ENCODE measurements at places on chromosomes 5 and 9.

- no peak for DNase-seq
These were observed 114.0 kb downstream of the MAT2B start for GRCh38 chr5:163619273-163619934.

- no peak for DNase-seq
These were observed 901.7 kb downstream of the TLE1 start for GRCh38 chr9:80787636-80788035.

DNA sequence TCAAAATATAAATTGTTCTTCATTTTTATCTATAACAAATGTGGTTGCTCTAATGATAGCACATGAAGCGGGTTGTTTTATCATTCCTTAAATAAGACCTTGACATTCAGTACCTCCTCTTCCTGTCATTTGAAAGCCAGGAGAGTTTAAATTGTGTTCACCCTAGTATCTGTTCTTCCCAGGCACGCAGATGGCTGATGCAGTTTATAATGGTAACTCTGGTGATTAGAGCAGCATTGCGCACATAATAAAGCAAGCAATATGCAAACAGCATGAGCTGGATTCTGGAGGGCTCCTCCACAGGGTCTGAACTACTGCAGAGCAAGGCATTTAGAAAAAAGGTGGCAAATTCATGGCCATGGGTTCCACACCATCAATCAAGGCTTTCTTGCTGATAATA lies 307.8 kb downstream of the ENC1 start:
- DNase-seq: no peak

DNA sequence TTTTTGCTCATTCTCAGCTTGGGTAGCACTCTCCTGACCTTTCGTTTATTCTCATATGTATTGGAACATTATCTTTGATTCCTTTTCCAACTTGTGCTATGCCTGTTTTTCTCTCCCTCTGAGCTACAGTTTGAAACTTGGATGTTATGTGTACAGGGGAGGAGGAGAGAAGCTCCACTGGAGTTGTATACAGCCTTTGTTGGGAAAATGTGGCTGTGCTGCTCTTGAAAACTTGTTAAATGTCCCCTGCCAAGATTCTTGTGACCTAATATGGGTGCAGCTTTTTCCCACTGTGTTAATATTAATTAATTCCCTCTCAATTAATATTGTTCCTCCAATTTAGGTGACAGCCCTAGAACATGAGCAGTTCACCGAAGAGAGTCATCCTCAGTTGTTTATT lies 235.4 kb downstream of the AOPEP start:
- DNase-seq: no peak

- DNase-seq: no peak
These were observed 262.7 kb downstream of the KIF4B start for GRCh38 chr5:155276231-155276630.

DNA sequence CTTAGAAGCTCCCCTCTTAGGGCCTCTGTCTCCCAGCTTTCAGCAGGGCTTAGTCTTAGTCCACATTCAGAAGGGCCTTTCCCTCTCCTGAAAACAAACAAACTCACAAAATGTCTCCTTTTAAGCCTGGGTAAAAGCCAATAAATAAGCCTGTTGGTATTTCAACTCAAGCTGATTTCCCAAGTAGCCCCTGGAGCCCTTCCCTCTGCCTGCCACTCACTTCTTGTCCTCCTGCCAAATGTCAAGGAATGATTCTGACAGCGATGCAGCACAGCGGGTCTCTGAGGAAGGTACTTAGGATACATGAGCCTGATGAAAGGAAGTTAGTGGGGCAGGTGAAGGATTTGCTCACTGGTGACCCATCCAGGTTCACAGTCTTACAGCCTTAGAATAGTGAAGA lies 210.5 kb downstream of the PJA2 start:
- no peak for DNase-seq
